ENCODE measurements at places on chromosomes 1 and 21.

DNA sequence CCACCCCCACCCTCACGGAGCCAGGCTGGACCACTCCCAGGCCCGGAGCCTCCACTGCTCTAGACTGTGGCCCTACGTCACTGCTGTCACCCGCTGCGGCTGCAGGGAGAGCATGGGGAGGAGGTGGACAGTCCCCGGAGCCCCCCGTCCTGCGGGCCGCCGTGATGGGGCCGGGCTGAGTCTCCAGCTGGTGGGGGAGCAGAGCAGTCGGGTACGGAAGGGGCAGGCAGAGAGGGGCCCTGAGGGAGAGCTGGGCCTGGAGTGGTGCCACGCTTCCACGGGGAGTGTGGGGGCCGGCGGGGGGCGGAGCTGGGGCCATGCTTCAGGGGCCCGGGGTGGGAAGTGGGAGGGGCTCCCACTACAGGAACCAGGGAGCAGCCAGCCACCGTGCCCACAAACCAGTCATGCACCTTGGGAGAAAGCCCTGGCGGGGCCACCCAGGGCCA lies 98.9 kb upstream of the KCNK1 start:
- DNase-seq: no peak

DNA sequence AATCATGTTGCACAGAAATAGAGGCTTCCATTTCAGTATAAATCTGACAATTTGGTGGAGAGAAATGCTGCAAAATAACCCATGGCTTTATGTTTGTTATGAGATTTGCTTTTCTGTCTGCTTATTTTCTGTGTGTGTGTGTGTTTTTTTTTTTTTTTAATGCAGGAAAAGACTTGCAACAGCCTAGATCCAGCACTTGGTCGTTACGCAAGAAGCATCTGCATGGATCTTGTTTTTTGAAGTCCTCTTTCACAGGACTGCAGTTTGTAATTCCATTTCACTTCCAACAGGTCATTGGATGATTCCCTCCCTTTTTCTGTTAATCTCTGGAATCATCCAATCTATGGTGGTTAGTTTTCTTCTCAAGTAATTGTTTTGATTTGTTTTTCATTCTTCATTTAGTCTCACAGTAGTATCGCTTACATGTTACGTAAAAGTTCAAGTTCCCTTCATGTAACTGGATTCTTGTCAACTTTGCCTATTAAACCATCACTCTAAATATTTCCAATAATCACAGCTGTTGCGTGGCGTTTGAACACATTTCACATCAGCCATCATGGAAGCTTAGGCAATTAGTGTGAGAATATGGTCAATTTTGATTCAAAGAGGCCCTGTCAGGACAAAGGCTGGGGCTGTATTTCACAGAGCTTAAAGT lies 312.9 kb downstream of the NFIA start:
- DNase-seq: no peak

DNA sequence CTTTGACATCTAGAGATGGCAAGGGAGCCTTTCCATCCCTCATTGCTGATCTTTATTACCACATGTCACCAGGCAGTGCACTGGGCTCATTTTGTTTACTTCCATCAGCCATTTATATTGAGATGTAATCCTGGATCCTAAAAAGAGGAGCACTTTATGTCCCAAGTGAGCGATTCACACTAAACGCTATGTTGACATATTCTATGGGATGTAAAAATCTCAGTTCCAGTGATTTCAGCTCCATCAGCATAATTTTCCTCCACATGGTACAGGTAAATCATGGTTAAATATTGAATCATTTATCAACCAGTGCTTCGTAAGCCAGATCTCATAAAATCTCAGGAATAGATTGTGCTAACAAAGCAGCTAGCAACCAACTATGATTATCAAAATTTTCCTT lies 634.8 kb upstream of the PLXNA2 start:
- DNase-seq: no peak

DNA sequence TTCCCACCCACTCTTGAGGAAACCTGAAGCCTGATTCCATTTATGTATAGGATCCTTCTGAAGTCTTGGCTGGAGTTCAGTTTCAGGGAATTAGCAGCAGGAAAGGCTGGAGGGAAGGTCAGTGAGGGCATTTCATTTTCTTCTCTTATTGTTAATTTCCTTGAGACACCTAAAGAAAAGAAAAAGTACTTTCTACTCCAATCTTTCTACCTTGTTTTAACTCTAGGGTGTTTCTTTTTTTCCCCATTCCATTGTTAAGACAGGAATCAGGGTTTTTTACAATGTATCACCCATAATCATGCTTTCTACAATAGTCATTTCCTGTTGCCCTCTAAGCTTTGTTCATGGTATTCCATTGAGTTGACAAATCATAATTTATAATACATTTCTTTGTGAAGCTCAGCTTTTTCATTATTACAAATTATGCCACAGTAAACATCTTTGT lies 27.4 kb downstream of the SNRPE start:
- no peak for DNase-seq

DNA sequence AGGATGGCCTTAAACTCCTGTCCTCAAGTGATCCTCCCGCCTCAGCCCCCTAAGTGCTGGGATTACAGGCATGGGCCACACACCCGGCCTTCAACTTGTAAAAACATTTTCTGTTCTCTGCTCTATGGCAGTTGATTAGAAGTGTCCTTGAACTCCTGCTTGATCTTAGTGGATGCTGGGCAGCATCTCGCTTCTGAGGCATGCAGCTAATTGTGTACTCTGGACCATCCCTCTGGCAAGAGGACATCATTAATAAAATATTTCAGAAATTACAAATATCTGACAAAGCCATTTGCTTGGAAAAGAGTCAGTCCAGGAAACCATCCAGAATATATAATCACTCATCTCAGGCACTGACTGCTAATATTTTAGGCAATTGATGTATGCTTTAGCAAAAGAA lies 8.1 kb downstream of the NGF start:
- no peak for DNase-seq

- no peak for DNase-seq
Measured at GRCh38 chr1:10295481-10296085, 85.2 kb downstream of the KIF1B start.

DNA sequence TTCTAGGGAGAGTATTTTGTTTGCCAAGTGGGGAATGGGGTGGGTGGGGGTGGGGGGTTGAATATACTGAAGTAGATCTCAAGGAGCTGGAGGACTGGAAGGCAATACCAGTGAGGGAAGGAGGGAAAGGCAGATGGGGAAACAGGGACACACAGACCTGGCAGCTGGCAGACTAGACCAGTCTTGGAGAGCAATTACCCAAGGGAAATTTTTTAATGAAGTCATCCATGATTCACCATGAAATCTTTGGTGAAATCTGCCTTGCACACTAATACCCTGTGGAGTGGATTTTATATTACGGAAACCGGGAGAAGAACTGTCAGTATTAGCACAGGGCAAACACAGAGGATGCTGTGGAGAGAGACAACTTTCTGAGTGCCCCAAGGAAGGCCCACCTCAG lies 29.7 kb upstream of the MARK1 start:
- no peak for DNase-seq

- no peak for DNase-seq
Measured at GRCh38 chr1:38817267-38818174, 42.1 kb downstream of the RRAGC start.

DNA sequence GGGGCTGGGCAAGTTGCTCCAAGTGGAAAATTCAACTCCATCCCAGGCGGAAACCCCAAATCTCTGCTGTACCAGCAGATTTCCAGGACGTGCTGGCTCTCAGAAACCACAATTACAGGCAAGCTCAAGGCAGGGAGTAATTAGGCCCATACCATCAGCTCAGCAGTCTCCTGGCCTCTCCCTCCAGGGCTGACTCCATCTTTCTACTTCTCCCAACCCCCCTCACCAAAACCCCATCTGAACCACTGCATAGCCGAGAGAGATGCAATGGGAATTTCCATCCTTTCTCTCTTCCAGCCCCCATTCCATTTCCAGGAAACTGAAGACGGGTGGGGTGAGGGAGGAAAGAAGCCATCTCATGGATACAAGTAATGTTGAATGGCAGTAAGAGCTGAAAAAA lies 41.2 kb downstream of the ARHGEF11 start:
- DNase-seq: no peak

DNA sequence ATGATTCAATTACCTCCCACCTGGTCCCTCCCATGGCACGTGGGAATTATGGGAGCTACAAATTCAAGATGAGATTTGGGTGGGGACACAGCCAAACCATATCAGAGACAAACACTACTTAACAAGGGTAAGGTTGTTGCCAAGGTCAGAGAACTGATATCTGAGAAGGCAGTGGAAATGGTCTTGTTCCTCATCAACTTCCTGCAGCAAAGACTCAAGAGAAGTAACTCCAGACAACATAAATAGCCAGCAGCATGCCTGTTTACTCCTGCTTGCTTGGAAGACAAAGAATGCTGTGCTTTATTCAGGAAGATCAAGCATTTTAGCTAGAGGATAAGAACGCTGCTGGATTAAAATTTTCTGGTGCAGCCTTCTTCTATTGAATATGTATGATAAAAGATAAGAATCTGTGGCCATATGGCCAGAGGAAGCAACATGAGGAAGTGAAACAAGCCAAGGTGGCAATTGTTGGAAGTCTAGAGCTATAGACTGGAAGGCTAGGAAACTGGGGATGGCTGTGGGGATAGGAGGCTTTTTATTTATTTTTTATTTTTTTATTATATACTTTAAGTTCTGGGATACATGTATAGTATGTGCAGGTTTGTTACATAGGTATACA lies 36.4 kb downstream of the DDAH1 start:
- DNase-seq: no peak

GRCh38 chr1:160954158-160955104 lies at the start of gene ITLN2:
TSS of gene ITLN2 (minus strand) at chr1:160954809. CDS start at chr1:160954741, 68 bp downstream.
- peak; percentile 67 for DNase-seq

DNA sequence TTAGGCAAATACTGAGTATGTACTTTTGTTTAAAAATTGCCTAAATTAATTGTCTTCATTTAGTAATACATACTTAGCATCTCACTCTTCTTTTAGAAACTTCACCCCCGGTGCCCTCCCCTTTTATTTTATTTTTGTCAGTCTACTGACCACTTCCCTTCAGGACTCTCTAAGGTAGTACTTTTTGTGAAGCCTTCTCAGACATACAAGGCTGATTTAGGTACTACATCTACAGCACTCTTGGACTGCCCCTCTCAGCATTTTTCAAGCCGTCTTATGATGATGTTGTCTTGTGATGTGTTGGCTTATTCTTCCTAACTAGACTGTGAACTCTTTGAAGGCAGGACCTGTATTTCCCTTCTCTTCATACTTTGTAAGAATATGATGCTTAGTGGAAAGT lies 24.7 kb downstream of the RPS6KC1 start:
- DNase-seq: no peak

DNA sequence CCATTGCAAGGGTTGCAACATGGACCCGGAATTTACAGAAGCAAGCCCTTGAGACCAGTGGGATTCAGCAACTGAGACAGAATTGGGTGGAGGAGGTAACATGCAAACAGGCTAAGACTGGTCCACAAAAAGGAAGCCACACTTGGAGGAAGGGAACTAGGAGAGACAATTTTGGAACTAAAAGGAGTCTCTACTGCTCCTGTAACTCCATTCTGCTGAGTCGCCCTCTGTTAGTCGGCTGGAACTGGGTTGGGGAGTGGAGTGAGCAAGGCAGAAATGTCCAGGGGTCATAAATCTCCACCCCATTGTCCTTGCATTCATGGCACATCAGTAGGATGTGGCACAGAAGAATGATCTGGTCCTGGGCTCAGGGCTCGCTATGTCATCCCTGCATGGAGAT lies 5.1 kb downstream of the LAMB3 start:
- DNase-seq: no peak

DNA sequence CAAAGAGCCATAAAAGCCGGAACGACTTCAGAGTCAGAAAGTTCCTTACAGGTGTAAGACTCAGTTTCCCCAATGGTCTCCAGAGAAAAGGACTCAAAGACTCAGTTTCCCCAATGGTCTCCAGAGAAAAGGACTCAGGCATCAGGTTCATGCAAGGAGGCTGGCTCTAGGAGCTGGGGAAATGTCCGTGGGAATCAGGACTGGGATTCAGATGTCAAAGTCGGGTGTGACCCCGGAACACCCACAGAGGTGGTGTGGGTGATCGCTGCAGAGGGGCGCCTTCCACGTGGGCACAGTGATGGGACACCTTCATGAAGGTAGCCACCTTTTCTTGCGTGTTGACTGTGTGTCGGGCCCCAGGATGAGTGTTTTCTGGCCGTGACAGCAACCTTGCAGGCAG lies 340.8 kb downstream of the NPHP4 start:
- no peak for DNase-seq

GRCh38 chr1:162422662-162423375 lies 10.9 kb upstream of the SH2D1B start:
- no peak for DNase-seq

DNA sequence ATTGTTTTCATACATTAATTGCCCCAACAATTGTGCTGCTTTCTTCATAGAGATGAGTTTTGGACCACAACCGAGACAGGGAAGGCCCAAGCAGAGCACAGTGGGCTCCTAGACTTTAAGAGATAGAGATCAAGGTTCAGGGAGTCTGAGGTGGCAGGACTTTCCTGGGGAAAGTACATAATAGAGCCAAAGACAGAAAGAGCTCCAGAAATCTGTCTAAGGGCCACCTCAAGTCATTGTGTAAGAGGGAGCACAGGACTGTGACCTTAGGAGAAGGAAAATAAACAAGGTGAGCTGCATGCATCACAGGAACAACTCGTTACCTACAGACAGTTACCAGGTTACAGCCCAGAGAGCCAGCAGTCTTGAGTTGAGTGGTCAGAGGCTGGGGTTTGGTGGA lies 41.3 kb upstream of the CR2 start:
- DNase-seq: no peak

GRCh38 chr1:97567000-97567749 lies 353.7 kb downstream of the DPYD start:
- DNase-seq: no peak

- no peak for DNase-seq
Measured at GRCh38 chr1:185823467-185823866, 89.3 kb downstream of the HMCN1 start.

DNA sequence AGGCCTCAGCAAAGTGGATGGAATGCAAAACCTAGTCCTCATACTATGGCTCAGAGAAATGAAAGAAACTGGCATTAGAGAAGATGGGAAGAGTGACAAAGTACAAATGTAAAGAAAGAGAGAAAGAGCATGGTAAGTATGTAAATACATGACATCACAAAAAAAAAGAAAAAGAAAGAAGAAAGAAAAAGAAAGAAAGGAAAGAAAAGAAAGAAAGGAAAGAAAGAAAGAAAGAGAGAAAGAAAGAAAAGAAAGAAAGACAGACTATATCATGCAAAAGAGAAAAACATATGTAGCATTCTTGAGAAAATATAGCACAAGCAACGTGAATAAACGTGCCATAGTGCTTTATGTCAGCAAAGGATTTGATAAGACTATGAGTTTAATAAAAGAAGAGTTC lies 76.1 kb upstream of the CACHD1 start:
- no peak for DNase-seq

DNA sequence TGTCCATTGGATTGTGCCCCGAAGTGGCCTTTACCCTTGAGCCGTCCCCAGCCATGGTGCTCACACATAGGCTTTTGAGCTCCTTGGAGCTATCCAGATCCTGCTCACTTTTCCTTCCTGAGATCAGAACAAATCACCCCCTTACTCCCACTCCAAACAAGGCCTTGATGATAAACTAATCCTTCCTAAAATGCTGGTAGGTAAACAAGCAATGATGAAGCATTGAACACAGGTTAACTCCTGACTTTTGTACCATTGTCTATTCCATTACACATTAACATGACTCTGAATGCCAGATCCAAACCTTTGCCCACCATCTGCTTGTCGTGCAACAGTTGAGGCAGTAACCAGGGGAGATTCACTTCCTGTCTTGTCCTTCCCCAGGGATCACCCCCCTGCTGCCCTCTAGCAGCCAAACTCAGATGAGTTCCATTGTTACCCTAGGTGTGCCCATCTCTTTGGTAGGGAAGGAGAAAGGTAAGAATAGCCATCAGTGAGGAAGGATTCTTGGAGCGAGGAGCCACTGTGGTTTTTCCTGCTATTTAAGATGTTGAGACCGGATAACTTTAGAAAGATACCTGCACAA lies 79.5 kb upstream of the DNAJC6 start:
- DNase-seq: no peak
